ENCODE measurements at places on chromosomes 7 and 10.

GRCh38 chr10:114301951-114302710 is 63.1 kb downstream of the VWA2 start:
- DNase-seq: no peak

GRCh38 chr10:100736144-100736808 is 9.1 kb upstream of the PAX2 start:
- DNase-seq: no peak

- DNase-seq: no peak
Observed at GRCh38 chr7:48130658-48131108, 40.6 kb upstream of the ABCA13 start.

GRCh38 chr7:148967602-148968001 is 60.7 kb downstream of the PDIA4 start:
- no peak for DNase-seq

- no peak for DNase-seq
Observed at GRCh38 chr10:80075781-80076180, 2.7 kb upstream of the TMEM254 start.

GRCh38 chr10:122234416-122234815 is 36.7 kb upstream of the BTBD16 start:
- no peak for DNase-seq

DNA sequence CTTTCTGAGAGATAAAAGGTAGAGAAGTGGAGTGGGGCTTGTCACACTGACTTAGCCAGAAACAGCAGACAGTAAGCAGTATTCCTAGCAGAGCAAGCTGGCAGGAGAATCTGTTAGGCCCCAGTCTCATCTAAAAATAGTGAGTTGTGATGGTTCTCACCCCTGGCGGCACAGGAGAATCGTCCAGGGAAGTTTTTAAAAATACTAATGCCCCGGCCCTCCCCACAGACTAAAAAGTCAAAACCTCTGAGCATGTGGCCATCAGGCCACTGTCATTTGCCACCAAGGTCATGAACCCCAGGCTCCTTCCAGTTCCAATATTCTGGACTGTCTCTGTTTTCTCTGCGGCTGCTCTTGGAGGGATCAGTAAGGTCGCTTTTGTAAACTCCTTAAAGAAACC is 34.0 kb downstream of the LYZL1 start:
- no peak for DNase-seq

GRCh38 chr7:55527307-55527706 is 45.0 kb downstream of the VOPP1 start:
- no peak for DNase-seq

GRCh38 chr7:158549616-158550393 is 37.8 kb downstream of the PTPRN2 start:
- DNase-seq: peak; percentile 31

GRCh38 chr7:141572175-141572574 is 21.0 kb downstream of the AGK start:
- DNase-seq: no peak

DNA sequence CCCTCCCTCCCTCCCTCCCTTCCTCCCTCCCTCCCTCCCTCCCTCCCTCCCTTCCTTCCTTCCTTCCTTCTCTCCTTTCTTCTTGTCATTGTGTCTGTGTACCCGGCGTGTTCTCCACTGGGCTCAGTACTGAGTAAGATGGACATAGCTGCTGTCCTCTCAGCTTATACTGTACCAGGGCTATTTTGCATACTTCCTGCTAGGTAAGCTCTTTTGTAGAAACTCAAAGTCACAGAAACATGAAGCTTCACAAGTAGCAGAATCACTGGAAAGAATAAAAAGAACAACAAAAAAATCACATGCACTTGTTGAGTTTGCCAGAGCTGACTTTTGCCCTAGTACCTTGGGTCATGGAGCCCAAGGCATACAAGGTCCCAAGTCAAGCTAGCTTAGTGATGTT is 125.7 kb downstream of the PLPP4 start:
- DNase-seq: no peak

DNA sequence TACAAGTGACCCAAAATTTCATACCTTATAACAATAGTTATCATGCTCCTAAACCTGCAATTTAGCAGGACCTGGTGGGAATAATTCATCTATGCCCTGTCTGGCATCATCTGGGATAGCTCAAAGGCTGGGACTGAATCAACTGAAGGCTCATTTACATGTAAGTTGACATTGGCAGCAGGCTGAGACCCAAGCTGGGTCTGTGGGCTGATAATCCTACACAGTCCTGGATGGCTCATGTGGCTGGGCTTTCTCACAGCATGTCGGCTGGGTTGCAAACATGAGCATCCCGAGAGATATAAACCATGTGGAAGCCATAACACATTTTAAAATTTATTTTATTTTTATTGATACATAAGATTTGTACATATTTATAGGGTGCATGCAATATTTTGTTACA is 19.5 kb upstream of the ABCB5 start:
- no peak for DNase-seq

GRCh38 chr7:134724606-134725005 is 54.8 kb upstream of the CALD1 start:
- DNase-seq: no peak

- no peak for DNase-seq
Observed at GRCh38 chr10:82643601-82644000, 768.6 kb downstream of the NRG3 start.

- no peak for DNase-seq
Observed at GRCh38 chr7:117685795-117686194, 187.4 kb downstream of the CTTNBP2 start.

DNA sequence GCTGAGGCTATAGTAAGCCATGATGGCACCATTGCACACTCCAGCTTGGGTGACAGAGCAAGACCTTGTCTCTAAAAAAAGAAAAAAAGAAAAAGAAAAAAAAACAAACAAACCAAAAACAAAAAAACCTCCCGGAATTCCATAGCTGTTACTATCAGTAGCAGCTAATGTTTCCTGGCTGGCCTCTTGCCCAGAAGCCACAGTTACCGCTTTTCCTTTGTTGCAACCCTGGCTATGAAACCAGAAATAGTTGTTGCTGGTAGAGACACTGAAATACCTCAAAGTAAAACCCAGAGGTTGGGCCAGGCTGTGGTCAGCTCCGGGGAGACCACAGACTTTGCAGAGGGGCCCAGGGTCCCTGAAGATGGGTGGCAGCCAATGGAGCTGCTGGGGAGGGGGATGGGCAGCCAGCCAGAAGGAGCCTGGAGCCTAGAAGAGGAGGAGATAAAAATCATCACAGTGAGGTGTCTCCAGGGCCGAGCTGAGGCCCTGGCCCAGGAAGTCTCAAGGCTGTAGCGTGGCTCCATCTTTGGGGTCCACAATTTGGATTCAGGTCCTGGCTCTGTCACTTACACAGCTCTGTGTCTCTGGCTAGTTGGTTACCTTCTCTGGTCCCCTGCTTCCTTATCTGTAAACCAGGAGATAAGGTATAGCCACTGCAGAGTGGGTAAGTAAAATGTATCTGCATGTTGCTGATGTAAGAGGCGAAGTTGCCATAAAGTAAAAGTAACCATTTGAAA is 3.4 kb upstream of the CHST12 start:
- DNase-seq: no peak

GRCh38 chr7:137221467-137221866 is 122.1 kb downstream of the PTN start:
- no peak for DNase-seq

DNA sequence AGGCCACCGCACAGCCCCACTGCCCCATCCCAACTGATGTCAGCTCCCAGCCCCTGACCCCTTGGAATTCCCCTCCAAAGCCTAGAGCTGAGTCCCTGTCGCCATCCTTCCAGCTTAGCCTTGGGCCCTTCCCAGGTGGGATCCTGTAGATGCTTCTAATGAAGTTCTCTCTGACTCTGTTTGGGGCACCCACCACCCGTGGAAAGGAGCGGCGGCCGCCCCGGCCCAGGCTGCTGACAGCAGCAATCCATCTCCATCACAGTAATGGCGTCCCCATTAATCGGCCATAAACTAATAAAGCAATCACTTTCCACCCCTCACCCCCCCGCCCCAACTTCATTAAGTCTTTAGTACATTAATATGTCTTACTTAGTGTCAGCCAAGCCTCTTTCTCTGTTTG is 25.6 kb downstream of the KAZALD1 start:
- DNase-seq: no peak

DNA sequence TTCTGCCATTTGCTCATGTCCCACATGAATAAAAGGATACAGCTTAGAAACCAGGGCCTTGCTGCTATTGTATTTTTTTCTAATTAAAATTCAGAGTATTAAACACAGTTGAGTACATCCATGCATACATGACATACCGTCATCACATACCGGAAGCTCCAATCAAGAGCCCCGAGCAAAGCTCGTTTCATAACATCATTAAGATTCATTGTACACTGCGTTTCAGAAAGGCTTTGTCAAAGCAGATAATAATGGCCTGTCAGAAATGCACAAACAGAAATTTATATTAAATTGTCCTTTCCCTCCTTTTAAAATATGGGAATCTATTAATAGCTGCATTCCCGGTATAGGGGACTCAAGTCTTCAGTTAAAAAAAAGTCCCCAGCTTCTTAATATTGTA is 103.4 kb downstream of the PRTFDC1 start:
- no peak for DNase-seq

DNA sequence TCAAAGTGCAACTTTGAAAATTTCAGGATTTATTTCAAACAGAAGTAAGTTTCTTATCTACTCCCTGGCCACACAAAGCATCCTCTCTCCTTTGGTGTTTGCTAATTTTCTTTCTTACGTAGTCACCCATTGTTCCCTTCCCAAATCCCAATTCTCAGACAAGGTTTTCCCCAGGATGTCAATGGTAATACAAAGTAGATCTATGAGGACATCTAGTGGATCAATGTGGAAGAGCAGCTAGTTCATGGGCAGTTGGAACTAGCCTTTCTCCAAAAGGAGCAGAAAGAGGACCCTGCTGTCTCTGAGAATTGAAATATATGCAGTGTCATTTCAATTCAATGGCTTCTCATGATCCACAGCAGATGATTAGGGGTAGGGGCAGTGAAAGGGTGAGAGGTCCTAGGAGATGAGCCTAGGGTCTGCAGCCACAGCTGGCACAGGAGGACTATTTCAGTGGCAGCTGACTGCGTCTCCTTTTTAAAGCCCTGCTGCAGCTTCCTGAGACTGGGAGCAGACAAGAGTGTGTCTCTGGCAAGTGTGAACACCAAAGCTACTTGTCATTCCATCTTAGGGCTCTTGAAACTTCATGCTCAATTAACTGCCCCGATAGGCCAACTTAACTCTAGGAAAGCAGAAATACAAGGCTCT is 632.6 kb downstream of the KCNMA1 start:
- no peak for DNase-seq
